ENCODE measurements at places on chromosomes 3 and 15.

DNA sequence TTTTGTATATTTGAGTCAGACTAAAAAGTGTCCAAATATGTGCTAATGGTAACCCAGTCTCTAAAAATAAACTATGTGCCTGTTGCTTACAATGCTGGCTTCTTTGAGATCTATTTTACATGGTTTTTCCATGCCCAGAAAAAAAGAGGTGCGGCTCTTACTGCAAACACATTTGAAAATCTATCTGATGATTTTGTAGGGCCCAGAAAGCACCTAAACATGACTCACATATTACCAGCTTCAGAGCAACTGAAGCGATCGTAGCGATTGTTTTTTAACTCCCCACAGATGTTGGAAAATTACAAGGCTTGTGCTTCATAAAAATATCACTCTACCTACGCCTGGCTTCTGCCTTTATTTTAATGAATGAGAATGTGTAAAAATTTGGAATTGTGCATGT lies 53.5 kb downstream of the SUCNR1 start:
- no peak for DNase-seq

DNA sequence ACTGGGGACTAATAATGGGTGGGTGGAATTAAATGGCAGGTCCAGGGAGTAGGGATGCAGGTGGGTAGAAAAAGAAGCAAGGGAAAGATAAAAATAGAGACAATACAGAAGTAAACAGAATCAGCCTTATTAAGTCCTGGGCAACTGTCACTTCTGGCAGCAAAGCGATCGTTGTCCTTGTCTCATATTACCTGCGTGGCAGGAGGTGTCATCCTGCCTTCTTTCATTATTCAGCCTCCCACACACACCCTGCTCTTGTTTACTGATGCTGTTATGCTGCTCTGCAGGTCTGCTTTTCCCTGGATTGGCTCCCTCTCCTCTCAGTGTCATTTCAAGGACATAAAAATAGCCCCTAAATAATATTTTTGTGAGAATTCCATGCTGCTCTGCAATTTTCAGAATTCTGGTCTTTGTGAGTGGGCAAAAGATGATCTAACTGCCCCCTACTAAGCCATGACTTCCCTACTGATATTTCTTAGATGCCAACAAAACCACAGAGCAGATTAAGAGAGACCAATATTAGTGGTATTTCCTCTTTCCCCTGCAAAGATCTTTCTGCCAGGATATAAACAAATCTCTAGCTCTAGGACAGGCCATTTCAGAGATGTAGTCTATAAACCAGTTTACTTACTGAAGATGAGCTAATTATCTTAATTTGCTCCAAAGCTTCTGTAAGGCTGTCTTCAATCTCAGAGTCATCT lies 8.5 kb downstream of the VEPH1 start:
- DNase-seq = no peak

GRCh38 chr3:72288955-72289691 lies 504.2 kb upstream of the PROK2 start:
- no peak for DNase-seq

- no peak for DNase-seq
Measured at GRCh38 chr3:161568671-161569070, 72.1 kb downstream of the OTOL1 start.

- no peak for DNase-seq
Measured at GRCh38 chr15:94451466-94451865, 220.1 kb downstream of the MCTP2 start.

DNA sequence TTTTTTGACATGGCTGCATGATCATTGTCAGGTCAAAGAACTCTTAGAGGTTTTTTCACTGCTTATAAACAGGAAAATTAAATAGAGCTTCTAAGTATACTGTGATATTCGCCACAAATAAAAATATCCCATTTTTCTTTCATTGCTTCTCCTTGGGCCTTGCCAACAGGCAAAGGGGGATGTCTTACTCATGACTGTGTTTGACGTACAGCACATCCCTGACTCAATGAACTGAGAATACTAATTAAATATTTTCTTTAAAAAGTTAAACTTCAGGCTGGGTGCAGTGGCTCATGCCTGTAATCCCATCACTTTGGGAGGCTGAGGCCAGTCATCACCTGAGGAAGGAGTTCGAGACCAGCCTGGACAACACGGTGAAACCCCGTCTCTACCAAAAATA lies 41.4 kb upstream of the CCDC80 start:
- DNase-seq = no peak

DNA sequence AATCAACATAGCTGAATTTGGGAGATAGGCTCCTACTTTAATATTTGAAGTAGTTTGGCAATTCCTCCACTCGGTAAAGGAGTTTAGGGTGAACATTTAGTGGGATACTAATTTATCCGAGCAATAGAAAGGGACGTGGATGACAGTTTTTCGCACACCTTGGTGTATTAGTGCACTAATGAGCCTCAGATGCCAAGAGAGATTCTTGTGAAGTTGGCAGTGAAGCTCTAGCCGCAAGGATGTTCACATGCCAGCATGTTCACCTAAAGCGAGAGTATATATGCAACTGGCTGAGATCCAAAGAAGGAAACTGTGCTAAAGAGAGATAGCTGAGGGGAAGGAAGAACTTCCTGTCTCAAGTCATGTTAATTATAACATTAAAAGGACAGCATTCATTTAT lies 58.5 kb downstream of the TGFBR2 start:
- DNase-seq = no peak

- no peak for DNase-seq
Measured at GRCh38 chr15:91098451-91098850, 1.6 kb upstream of the SV2B start.

DNA sequence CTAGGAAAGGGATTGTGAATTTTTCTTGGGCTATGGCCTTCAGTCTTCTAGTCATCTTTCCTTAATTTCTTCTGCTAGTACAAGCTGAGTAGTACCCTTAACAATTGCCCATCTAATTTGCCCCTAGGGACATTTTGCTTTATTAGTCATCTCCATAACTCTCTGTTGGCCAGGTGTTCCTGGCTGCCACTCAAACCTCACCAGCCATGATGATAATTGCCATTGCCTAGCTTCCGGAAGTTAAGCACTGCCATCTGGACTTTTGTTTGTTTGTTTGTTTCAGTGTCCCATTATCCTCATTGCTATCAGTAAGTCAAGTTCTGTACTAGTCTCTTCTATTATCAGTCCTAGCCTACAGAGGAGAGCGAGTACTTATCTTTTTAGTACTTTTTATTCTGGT lies 36.6 kb upstream of the UBL7 start:
- no peak for DNase-seq

DNA sequence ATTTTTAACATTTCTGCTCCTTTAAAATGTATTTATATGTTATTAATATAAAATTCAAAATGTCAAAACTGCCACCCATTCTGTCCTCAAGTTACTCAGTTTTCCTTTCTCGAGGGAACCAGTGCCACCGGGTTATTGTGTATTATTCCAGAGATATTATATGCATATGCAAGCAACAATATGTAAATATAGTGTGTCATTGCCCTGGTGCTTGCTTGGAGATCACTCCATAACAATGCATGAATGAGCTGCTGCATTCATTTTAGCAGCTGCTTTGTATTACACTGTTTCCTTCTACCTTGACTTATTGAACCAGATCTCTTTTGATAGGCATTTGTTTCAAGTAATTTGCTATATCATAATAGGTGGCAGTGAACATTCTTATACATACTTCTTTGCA lies 509.1 kb downstream of the MCTP2 start:
- DNase-seq = no peak

- DNase-seq = no peak
Measured at GRCh38 chr15:47794252-47794914, 77.1 kb downstream of the SEMA6D start.

- no peak for DNase-seq
Measured at GRCh38 chr3:9980251-9980650, 6.4 kb downstream of the EMC3 start.

DNA sequence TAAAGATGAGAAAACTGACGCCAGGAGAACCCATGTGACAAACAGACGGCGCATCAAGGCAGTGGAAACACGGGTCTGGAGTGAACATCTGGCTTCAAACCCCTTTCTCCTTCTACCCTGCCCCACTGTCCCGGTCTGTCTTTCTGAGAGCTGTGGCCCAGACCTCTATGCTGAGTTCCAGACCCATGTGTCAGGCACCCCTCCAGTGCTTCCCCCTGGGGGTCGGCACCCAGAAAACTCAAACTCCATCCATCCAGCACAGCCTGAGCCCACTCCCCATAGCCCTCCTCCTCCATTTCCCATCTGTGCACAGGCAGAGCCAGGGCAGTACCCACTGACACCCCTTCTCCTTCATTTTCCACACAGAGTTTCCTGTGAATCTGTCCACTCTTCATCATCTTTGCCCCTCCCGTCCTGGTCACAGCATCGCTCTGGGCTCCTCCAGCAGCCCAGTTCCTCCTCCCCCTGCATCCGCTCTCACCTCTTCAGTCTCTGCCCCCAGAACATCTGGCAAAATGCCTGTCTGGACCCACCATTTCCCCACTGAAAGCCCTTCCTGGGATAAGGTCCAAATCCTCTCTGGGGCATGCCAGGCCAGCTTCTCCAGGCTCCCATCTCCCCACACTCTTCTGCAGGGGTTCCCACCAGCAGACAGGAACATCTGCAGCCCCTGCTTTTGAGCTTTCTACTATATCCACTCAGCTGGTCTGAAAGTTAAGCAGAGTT lies 2.9 kb downstream of the FAM240A start:
- DNase-seq = no peak

DNA sequence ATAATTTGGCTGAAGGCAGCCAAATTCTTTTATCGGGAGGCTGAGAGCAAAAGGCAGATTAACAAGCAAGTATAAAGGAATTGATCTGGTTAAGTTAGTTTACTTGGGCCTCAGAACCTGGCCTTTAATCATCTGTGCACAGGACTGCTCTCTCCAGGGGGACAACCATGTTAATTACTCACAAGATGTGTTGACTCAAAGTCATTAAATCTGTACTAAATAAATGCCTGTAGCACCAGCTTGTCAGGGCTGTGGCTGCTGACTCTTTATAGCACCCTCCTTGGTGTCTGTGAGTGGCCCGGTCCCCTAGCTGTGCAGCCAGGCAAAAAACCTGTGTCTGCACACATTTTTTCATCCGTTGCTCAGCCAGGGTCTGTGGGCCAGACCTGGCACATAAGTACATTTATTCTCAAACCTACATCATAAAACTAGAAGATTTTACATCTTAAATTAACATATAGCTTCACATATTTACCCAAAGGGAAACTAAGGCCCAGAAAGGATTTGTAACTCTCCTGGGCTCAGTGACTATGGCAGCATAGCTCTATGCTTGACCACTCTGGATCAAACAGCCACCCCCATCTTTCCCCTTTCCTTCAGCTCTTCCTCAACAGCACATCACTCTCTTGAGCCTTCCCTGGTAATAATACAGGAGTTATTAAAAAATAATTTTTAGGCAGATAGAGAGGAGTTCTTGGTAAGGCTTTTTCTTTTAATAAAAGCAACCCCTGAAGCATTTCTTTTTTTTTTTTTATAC lies 51.4 kb downstream of the NCEH1 start:
- DNase-seq = no peak

GRCh38 chr15:74870436-74871215 lies 2.5 kb downstream of the SCAMP2 start:
- no peak for DNase-seq

GRCh38 chr3:150589759-150590158 lies 13.4 kb upstream of the SELENOT start:
- DNase-seq = no peak

- no peak for DNase-seq
Measured at GRCh38 chr3:140394488-140395133, 283.3 kb upstream of the TRIM42 start.

DNA sequence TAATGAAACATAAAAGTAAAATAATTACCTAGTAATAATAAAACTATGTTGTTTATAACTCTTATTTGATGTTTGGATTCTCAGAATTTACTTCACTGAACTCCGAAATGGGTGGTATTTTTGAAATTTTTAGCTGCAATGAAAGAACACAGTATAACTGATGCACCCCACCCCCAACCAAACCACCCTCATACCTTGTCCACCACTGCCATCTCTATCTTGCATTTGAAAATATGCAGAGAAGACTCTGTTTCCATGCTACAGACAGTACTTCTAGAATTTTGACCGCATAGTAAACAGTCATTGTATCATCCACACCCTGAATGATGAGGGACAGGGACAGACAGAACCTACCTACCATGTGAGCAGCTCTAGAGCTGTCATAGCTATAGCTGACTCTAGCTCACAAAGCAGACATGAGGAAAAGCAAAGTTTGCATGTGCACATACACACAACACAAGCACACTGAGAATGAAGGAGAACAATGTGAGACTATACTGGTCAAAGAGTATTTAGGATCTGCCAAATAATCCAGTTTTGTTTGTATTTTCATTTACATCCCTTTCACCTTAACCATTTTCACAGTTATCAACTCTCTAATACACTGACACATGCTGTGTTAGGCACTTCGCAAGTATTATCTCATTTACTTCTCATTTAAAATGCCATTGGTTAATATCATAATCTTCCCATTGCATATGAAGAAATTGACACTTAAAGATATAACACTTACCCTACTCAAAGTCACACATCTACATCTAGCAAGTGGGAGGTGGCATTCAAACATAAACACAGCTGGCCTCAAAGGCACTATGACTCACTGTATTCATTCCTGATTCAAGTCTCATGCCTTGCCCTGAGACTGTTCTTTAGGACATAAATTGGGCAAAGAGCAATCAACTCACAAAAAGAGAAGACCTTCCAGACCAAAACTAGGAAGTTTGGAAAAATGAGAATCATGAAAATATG lies 1014.7 kb upstream of the CFAP20DC start:
- no peak for DNase-seq

DNA sequence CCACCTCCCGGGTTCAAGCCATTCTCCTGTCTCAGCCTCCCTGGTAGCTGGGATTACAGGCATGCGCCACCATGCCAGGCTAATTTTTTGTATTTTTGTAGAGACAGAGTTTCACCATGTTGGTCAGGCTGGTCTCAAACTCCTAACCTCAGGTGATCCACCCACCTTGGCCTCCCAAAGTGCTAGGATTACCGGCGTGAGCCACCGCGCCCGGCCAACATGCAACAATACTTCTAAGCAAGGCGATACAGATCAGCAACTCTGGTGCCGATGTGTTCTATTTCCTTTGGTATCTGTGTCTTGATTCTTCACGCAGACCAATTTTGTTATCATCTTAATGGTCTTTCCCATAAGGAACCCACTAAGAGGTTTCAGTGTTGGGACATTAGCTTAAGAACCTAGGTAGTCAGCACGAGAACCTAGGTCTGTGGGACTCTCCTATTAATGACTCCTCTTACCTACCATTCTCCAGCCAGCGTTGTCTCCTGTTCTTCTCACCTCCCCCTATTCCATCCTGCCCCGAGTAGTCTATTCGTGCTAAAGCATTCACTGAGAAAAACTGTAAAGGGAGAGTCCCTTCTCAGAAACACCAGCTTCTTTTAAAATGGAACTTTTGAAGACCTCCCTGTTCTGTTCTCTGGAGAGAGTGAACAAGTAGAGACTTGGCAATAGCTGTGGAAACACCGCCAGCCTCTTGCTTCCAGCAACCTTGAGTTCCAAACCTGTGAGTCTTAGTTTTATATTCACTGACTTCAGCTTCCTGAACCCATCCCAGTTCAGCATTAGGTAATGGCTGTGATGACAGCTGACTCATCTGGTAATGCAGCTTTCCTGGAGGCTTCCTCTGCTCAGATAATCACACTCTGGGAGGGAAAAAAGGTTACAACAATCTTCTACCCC lies 61.2 kb downstream of the TSC22D2 start:
- DNase-seq = no peak

Measured in stimulated activated CD4-positive, alpha-beta T cell treated with anti-CD3 and anti-CD28 coated beads, Interleukin-15, amount 100 ng/mL, for 1 hour (primary cell).